ENCODE measurements at places on chromosomes 2 and 18. TPM values are rescaled to one million over a fixed set of nuclear protein-coding genes. Genes with fewer than 3 reads are reported as not detected.

Gene COL6A3
- 0.29 TPM for total RNA-seq

Gene UGT1A1
- total RNA-seq: not detected

DNA sequence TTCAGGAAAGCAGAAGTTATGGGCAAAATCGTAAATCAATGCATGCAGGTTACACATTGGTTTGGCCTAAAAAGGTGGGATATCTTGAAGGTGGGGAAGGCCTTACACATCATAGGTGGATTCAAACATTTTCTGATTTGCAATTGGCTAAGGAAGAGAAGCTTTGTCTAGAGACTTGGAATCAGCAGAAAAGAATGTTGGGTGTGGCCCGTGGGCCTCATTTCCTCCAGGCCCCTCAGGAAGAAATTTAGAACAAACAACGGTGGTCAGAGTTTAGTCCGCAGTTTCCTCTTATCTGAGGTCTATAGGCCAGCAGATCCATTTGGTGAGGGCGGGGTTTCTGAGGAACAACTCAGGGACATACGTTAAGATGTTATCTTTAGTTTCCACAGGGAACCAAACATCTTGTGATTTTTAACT lies 50.9 kb upstream of the AFF3 start:
- no peaks in the 10 kb centered on the region for H3K4me1 ChIP-seq
- H3K27me3 ChIP-seq: no peaks in the 10 kb centered on the region
- H3K27ac ChIP-seq: no peak overlapping the region
- no peak overlapping the region for H3K4me3 ChIP-seq

- H3K27ac ChIP-seq: no peak overlapping the region
- no peaks in the 10 kb centered on the region for H3K36me3 ChIP-seq
- H3K4me3 ChIP-seq: no peak overlapping the region
- no peaks in the 10 kb centered on the region for H3K4me1 ChIP-seq
- DNase-seq: no peak
Measured at GRCh38 chr2:121326628-121327027, 41.6 kb upstream of the TFCP2L1 start.

DNA sequence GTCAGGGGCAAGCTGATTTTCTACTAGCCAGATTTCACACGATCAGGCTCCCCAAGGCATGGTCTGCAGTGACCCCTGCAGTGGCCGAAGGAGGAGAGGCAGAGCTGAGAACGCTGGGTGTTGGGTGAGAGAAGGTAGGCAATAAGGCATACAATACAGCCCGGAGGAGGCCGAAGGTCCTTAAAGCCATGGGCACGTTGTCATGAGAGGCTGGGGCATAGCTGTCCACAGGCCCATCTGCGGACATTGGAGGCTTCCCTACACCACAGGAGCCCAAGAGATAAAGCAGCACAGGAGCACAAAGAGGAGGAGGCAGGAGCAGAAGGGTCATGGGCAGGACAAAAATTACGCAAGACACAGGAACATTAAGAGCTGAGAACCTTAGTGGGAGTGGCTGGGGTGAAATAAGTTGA lies 16.7 kb upstream of the BZW1 start:
- H3K27ac ChIP-seq: no peak overlapping the region

DNA sequence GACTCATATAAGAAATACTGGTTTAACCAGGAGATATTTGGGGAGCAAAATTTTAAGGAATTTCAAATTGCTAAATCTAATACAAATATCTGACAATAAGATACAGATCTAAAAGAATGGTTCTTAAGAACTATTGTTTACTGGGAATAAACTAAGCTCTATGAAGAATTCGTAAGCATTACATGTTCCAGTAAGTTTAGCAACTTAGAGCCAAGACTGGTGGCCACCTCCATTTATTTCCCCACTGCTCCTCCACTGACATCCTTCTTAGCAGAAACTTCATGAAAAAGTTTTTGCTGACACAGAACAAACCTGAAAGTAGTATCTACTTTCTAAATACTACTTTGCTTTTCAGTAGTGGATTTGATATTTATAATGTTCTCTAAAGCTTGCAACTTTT lies 83.0 kb downstream of the ACSL3 start:
- no peak overlapping the region for H3K27ac ChIP-seq
- H3K4me3 ChIP-seq: no peak overlapping the region
- H3K4me1 ChIP-seq: no peaks in the 10 kb centered on the region
- peaks cover 13% of the 10 kb centered on the region for H3K36me3 ChIP-seq
- DNase-seq: no peak

Gene RAB6C
- total RNA-seq: not detected

DNA sequence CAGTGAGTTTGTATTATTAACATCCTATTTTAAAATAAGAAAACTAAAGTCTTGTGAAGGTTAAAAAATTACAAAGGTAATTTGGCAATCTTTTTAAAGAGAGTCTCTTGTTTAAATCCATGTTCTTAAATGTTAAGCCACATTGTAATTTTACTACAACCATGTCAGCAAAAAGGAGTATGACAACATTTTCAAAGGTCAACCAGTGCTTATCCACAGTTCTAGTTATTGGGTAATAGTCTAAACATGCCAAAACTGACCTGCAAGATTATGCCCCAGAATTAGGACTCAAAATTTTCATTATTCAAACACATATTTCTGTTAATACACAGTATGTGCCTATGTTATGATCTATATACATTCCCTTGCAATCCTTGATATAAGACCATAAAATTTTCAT lies 1312.6 kb upstream of the CHAC2 start:
- no peaks in the 10 kb centered on the region for H3K27me3 ChIP-seq
- H3K4me3 ChIP-seq: no peak overlapping the region
- no peaks in the 10 kb centered on the region for H3K4me1 ChIP-seq
- no peak overlapping the region for H3K27ac ChIP-seq
- H3K36me3 ChIP-seq: no peaks in the 10 kb centered on the region
- no peak for DNase-seq

Gene TTR
- not detected for total RNA-seq

GRCh38 chr2:31987454-31988220 lies 23.2 kb downstream of the MEMO1 start:
- no peaks in the 10 kb centered on the region for H3K27me3 ChIP-seq
- no peak overlapping the region for H3K27ac ChIP-seq
- no peak overlapping the region for H3K4me3 ChIP-seq
- H3K4me1 ChIP-seq: no peaks in the 10 kb centered on the region
- DNase-seq: no peak

DNA sequence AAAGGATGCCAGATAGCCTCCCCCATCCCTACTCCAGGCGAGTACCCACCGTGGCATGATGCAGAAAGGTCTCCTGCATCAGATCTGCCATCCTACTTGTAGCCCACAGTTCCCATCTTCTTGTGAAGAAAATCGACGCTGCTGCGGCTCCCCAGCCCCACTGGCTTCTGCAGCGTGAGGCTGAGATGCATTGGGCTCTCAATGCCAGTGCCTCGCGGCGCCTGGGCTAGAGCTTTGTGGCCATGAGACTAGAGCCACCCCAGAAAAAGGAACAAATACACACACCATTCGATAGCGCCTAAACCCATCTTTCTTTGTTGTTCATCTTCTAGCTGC lies 2.8 kb downstream of the NOL4 start:
- H3K4me3 ChIP-seq: no peak overlapping the region
- H3K27me3 ChIP-seq: peaks cover 23% of the 10 kb centered on the region
- no peaks in the 10 kb centered on the region for H3K4me1 ChIP-seq
- no peaks in the 10 kb centered on the region for H3K36me3 ChIP-seq
- no peak for DNase-seq

GRCh38 chr2:11754700-11755015 lies 8.2 kb downstream of the LPIN1 start:
- H3K36me3 ChIP-seq: no peaks in the 10 kb centered on the region
- no peak for DNase-seq
- H3K27me3 ChIP-seq: no peaks in the 10 kb centered on the region
- no peak overlapping the region for H3K4me3 ChIP-seq
- peaks cover 67% of the 10 kb centered on the region for H3K4me1 ChIP-seq

Gene SLC30A3
- total RNA-seq: not detected

GRCh38 chr2:68336192-68336591 lies 16.4 kb upstream of the CNRIP1 start:
- no peak overlapping the region for H3K27ac ChIP-seq
- no peaks in the 10 kb centered on the region for H3K27me3 ChIP-seq
- no peaks in the 10 kb centered on the region for H3K36me3 ChIP-seq
- no peak for DNase-seq

GRCh38 chr2:54402350-54402749 lies 53.8 kb upstream of the SPTBN1 start:
- DNase-seq: no peak
- H3K4me3 ChIP-seq: no peak overlapping the region
- no peaks in the 10 kb centered on the region for H3K4me1 ChIP-seq
- H3K27ac ChIP-seq: no peak overlapping the region
- H3K27me3 ChIP-seq: no peaks in the 10 kb centered on the region

DNA sequence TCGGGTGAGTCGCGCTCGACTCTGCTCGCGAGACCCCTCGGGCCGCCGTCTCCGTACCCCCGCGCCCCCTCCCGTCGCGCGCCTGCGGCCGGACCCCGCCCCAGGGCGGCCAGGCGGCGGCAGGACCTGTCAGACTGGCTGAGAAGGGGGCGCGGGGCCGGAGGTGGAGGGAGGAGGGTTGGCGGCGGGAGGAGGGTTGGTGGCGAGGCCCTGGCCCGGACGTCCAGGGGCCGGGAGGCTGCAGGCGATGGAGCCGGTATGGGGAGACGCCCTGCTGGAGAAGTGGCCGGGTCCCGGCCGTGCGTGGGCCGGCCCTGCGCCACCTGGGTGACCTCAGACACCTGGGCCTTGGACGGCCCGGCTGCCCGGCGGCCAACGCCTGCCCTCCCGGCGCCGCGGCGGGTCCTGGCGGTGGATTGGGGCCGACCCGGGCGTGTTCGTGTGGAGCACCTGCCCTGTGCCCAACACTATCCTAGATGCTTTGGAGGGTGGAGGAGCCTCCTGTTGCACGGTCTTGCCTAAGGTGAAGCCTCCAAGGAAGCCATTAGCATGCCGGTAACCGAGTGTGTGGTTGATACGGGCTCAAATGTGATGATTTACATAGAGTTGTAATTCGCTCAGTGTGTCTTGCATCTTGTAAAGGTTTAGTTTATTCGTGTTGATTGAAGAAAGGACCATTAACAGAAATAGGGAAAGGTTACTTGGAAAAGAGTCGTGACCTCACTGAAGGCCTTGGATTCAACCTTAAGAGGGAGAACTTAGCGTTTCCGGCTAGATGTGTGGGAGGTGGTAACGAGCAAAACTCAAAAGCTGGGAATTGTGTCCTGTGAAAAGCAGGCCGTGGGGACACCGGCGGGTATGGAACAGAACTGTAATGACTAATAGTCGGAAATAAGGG lies 550 bp downstream of the MYL12B start:
- DNase-seq: no peak
- H3K4me3 ChIP-seq: peak overlapping the region; percentile 96
- H3K4me1 ChIP-seq: peaks cover 31% of the 10 kb centered on the region

GRCh38 chr2:33633315-33633714 lies 34.2 kb upstream of the FAM98A start:
- no peak overlapping the region for H3K4me3 ChIP-seq
- no peaks in the 10 kb centered on the region for H3K36me3 ChIP-seq
- DNase-seq: no peak

DNA sequence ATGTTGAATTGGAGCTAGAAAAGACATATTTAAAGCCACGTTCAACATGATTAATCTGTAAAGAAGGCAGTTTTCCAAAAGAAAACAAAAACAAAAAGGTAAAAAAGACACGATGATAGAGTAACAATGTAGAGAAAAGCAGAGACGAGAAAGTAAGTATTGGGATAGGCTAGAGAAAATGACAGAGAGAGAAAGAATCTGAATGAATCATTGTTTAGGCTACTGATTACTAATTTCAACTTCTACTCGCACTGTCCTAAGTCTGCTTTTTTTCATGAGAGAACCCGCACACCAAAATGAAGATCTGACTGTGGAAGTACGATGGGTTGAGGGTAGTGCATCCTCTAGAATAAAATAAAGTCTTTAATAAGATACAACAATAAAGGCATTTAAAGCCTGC lies 1599.2 kb upstream of the TMEFF2 start:
- H3K27ac ChIP-seq: no peak overlapping the region
- H3K4me1 ChIP-seq: no peaks in the 10 kb centered on the region

DNA sequence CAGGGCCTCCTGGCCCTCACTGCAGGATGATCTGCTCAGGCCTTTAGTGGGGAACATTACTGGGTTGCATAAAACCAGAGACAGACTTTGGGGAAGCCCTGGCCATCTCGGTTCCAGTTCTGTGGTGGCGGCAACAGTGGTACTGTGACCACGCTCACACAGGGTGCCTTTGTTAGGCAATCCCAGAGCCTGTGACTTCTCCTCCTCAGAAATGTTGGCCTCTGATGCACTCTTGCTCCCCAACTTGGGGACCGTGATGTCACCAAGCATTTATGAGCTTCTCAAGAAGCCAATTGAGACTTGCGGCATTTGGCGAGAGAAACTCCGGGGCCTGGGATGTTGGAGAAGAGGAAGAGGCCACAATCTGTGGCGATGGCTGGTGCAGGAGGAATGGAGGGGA lies 80.9 kb upstream of the PKDCC start:
- no peak overlapping the region for H3K27ac ChIP-seq
- H3K27me3 ChIP-seq: no peaks in the 10 kb centered on the region
- no peaks in the 10 kb centered on the region for H3K4me1 ChIP-seq
- no peaks in the 10 kb centered on the region for H3K36me3 ChIP-seq
- H3K4me3 ChIP-seq: no peak overlapping the region

Gene ALPP
- 0.30 TPM for total RNA-seq

- DNase-seq: peak; percentile 55
- peaks cover 7% of the 10 kb centered on the region for H3K4me1 ChIP-seq
- no peak overlapping the region for H3K4me3 ChIP-seq
- no peaks in the 10 kb centered on the region for H3K36me3 ChIP-seq
Measured at GRCh38 chr2:44358503-44358902, 2.8 kb downstream of the PREPL start.

Gene EFEMP1
- not detected for total RNA-seq

- H3K4me3 ChIP-seq: no peak overlapping the region
- H3K27me3 ChIP-seq: no peaks in the 10 kb centered on the region
Measured at GRCh38 chr2:86068136-86068588, 37.5 kb downstream of the POLR1A start.
